GM19239 (cell line): ENCODE measurements at places on chromosomes 6 and 20.
A peak's percentile ranks its signal among the peaks of the same experiment; 100 is the strongest.

DNA sequence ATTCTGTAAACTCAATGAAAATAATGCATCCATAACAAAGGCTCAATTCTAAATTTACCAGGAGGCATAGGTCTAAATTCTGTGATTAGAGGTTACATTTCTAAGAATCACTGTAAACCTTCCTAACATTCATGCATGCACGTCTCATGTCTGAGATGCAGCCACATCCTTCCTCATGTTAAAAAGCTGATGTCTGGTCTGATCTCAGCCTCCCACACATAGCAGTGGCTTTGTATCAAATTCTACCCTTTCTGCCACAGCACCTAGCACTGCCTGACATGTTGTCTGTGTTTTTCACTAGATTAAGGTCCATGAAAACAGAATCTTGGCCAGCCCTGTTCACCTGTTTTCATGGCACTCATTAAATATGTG is 171.1 kb downstream of the WDR27 start:
- no peak for DNase-seq

DNA sequence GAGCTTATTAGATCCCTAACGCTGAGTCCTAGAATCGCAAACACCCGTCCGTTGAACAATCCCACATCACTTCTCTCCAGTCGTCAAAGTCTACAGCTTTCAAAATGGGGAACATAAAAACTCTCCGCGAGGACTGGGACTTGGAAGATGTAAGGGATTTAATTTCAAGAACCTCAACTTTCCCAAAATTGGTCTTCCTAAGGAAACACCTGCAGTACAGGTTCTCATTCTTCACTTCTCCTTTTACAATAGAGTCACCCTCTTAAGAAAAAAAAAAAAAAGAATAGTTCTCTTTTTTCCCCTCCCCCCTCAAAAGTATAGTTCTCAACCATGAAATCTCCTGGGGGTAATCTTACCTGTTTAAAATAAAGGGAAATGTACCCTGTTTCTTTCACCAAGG is 6.6 kb upstream of the ZBTB22 start:
- no peak for DNase-seq

- no peak for DNase-seq
Measured at GRCh38 chr20:24747881-24748595, 201.0 kb upstream of the CST7 start.

GRCh38 chr6:155301867-155302266 is 12.4 kb downstream of the TFB1M start:
- DNase-seq, result no peak

DNA sequence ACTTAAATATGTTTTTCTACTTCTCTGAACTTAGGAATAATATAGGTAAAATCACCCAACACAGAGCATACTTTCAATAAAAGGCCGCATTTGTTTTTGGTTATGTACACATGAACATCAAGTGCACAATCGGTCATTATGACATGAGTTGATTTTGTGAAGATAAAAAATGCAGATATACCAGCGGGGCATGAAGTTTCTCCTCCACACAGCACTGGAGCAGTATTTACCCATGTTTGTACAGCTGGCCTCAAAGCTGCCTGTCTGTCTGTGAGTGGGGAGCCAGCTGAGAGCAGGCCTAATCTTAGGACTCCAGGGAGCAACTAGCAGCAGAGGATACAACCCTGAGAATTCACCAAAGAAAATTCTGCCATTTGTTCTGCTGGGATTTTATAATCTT is 206.5 kb downstream of the TPBG start:
- DNase-seq, result no peak

DNA sequence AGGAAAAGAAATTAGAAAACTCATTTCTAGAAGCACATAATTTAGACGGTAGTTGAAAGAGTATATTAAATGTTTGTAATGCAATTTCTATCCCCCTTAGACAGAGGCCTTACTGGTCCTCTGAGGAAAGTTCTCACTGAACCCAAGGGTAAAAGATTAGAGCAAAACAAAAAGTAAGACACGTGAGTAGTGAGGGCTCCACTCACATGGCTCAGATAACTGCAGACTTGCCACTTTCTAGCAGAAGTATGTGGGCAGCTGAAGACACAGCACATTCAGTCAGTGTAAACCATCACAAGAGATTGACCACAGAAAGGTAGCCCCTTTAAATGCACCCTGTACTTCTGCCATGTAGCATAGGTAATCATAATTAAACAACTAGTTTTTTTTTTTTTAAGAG is 193.8 kb downstream of the BTBD9 start:
- DNase-seq, result no peak

DNA sequence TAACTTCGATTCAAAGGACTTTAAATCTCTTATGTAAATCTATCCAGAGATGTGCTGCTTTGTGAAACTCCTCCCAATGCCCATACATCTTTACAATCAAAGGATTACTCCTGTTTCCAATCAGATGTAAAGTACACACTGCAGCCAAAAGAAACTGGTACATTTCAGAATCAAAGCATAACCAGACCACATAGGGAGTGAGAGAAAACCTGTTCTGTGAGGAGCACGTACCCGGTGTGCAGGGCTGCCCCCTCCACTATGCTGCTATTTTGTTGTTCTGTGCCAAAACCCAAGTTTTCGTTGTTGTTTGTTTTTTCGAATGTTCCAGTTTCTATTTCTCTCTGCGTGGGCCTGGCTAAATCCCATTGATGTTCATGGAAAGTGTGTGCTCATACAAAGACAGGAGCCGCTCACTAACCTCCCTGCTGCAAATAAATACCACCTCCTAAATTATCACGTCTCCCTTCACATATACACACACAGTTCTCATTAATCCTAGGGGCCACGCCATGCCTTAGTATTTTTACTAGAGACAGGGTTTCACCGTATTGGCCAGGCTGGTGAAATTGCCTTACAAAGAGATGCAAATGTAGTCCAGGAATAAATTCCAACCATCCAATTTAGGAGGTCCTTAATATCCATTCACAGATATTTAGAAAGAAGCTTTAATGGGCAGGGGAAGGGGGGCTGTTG is 52.9 kb downstream of the ATP9A start:
- no peak for DNase-seq

DNA sequence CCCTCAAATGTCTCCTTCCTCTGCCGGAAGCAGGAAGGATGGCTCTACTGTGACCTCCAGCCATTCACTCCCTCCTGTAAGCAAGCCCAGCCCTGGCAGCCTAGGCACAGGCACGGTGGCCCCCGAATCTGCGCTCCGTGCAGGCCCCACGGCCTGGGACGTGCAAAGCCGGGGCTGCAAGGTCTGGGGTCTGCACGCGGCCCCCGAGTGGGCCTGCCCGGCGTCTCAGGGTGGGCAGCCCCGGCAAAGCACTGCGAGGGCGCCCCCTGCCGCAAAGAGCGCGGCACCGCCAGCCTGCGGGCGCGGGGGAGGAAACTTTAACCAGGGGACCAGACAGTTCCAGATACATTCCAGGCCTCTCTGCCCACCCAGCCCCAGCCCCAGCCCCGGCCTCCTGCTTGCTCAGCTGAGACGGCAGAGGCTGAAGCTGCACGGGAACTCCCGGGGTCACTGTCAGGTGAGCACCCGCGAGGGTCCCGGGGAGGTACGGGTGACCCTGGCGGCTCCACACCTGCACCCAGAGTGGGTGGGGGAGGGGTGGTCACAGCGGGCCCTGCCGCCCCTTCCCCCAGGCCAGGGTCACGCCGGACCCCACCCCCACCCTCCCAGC is 98.8 kb downstream of the ASXL1 start:
- DNase-seq, result peak; percentile 76

- DNase-seq, result no peak
Measured at GRCh38 chr6:39128106-39128505, 13.1 kb upstream of the SAYSD1 start.

DNA sequence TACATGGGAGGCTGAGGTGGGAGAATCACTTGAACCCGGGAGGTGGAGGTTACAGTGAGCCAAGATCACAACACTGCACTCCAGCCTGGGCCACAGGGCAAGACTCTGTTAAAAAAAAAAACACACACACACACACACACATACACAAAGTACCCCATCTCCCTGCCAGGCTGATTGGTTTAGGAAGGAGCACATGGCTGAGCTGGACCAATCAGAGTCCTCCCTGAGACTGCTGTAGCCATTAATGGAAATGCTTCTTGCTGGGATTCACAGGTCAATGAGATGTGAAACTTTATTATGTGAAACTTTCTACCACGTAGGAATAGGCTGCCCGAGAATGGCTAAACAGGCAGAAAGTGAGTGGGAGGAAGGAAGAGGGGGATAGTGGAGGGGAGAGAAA is 2.9 kb downstream of the TREM1 start:
- no peak for DNase-seq

- no peak for DNase-seq
Measured at GRCh38 chr6:5215159-5215558, 45.6 kb downstream of the LYRM4 start.

DNA sequence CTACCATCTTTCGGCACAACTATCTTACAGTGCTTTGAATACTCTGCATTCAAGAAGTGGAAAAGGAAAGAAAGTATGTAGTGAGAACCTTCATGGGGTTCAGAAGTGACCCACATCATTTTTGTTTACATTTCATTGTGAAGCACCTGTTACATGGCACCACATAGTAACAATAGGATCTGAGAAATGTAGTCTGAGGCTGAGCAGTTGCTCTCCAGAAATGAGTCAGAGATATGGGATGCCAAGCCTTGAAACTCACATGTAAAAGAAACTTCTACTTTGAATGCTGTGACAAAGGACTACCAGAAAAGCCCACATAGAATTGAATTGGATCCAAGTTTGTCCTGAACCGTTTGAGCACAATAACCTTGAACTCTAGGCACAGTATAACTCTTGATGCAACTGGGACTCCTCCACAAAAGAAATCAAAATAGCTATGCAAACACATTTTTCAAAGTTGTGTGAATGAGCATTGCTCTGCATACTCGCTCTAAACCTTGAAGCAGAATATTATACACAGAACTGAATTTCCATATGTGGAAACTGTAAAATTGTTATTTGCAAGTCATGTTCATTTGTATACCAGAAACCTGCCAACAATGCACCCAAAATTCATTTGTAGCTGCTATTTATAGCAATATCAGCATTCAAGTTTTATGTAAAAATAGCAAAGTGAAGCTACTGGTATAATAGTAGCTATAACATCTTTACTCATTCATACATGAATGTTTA is 400.9 kb upstream of the POU3F2 start:
- no peak for DNase-seq

DNA sequence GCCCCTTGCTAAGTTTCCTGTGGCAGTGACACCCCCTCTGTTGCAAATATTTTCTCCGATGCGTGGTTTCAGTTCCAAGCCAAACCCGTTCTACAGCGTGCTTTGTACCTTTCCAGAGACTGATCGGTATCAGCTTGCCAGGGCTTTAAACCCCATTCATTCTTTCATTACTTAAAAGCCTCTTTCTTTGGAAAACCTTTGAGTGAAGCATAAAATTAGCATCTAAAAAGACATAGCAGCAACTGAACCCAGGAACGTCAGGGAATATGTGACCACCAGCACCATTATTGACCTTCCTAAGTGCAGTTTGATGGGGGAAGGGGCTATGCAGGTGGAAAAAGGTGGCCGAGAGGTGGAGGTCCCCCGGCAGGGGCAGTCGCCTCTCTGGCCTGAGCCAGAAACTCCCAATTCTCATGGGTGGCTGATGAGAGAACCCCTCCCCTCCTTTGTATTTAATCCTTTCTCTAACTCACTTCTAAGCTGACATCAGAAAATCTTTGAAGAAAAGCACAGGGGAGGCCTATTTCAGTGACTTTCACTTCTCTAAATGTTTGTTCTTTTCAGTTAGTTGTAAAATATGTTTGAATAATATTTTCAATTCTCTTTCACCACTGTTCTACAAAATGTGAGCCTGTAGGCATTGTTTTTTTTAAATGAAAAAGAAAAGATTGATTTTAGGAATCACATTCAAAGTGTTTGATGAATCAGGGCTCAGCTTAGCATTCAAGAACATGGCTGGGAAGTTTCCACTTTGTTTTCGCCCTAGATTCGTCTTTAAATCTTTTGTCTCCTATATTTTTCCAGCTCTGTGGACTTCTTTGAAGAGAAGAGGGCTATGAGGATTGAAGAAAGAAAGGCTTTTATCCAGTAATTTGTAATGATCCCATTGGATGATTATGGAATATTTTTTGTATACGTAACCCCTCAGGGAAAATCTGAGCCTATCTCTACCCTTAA is 89.2 kb downstream of the RSPH3 start:
- no peak for DNase-seq

DNA sequence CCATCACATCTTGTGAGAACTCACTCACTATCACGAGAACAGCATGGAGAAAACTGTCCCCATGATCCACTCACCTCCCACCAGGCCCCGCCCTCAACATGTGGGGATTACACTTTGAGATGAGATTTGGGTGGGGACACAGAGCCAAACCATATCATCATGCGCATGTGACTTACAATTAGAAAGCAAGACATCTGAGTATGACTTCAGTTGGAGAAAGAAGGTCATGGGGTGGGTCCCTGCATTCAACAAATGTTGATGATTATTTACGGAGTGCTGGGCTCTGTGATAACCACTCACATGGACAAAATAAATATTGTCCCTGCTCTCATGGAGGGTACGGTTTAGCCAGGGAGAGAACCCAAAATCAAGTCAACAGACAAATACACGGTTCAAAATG is 37.9 kb downstream of the VSTM2L start:
- DNase-seq, result no peak

DNA sequence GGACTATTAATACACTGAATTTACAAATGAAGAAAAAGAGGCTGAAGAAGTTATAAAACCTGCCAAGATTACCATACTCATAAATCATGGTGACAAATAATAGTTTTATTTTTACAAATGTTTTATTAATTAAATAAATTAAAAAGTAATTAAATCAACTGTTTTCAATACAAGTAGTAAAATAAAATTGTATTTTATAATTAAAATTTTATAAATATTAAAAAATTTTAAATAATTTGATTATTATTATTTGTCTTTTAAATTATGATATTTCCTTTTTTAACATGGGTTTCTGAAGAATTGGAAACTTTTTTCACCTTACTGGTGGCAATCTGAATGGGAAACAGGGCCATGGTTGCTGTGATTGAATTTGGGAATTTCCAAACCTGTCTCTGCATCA is 177.3 kb upstream of the TSHZ2 start:
- DNase-seq, result no peak

DNA sequence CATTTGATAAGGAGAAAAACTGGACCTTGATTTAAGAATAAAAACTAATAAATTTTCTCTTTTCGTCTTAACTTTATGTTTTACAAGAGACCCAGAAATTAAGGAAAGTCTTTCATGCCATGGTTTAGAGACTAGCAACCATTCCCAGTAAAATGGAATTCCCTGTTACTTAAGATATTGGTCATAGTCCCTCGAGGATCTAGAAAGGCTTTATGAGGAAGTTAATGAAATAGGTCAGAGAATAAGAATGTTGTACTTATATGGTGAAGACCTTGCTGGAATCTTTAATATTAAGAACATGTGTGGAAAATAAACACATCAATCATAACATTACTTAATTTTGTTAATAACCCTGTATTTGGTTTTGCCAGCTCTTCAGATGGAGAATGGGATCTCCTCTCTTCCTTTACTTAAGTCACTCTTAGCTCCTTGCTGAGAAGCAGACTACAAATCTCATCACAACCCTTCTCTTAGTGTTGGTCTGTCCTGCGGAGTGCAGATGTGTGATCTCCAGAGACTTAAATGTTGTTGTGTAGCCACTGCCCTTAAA is 382.9 kb downstream of the QKI start:
- no peak for DNase-seq

- no peak for DNase-seq
Measured at GRCh38 chr6:56406276-56407269, 159.2 kb upstream of the COL21A1 start.

GRCh38 chr20:63405102-63405730 is 44.1 kb upstream of the CHRNA4 start:
- DNase-seq, result no peak
